Amygdala (tissue), 56 donors: ENCODE measurements at places on chromosomes 16 and 17.

- no peak for DNase-seq
Observed at GRCh38 chr16:78896280-78896679, 704.3 kb downstream of the MAF start.

GRCh38 chr16:86870380-86870779, 292.0 kb downstream of the FOXL1 start:
- no peak for DNase-seq

GRCh38 chr17:80605326-80606066, 60.9 kb downstream of the RPTOR start:
- DNase-seq = no peak

GRCh38 chr16:64687786-64688185, 434.1 kb downstream of the CDH11 start:
- no peak for DNase-seq

GRCh38 chr16:86255966-86256365, 254.4 kb upstream of the FOXF1 start:
- DNase-seq = no peak

GRCh38 chr16:82995924-82996441, 369.2 kb downstream of the CDH13 start:
- no peak for DNase-seq
